GM12864 (cell line): ENCODE measurements at places on chromosomes 5 and 9.

GRCh38 chr9:131296906-131297500 lies 7.5 kb downstream of the PLPP7 start:
- no peak for DNase-seq

- DNase-seq = no peak
These were observed 454.3 kb upstream of the WWC1 start for GRCh38 chr5:167837127-167837526.

DNA sequence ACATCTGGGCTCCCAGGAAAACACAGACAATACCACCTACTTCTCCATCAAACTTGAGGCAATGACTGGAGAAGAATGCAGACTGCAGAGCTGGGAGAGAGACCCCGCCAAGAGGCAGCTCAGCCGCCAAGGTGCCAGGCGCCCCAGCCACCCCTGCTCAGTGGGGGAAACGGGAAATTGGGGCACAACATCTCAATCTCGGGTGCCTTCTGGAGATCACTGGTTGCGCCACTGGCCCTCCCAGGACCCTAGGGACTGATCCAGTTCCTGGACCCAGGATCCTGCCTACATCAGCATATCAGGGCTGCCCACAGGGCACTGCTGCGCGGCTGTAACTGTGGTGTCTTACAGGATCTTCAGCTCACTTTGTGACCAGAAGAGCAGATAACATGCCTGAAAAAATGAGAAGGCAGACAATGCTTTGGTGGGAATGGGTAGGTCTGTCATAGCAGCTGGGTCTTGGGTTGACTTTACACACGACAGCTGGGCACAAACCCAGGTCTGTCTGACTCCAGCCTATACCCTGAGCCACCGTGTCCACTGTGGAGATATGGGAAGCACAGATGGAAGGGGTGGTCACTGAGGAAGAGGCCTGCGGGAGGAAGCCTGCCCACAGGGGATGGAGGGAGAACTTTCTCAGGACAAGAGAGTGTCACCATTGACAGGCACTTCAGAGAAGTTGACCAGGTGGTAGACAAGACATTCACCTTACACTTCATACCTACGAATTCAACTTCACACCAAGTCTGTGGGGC lies 135.2 kb upstream of the RAPGEF1 start:
- DNase-seq = no peak

DNA sequence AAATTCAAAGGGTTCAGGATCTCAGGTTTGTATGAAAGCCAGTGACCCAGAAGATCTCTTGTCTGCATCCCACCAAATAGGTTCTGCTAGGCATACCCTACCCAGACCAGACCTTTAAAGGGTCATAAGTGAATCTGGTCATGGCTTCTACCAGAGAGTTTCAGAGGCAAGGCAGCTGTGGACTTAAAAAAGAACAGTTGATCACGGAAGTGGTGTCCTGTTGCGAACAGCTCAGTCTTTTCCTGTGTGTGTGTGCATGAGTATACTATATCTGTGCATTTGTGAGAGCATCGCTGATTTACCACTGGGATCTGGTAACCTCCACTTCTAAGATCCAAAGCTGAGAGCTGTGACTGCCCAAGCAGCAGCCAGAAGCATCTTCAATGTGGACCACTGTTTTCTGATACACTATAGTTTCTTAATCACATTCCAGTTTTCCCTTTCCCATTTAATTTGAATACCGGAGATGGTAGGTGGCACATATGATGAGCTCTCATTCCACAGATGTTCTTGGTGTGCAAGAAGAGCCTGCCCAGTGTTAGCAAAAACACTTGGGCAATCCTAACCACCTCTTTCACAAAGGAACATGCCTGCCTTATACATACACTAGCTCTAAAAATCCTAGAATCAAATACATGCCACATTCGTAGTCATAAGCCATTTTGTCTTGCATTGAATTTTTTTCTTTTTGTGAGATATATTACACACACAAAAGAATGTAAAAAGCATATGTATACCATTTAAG lies 36.2 kb upstream of the OR2S2 start:
- DNase-seq = no peak

DNA sequence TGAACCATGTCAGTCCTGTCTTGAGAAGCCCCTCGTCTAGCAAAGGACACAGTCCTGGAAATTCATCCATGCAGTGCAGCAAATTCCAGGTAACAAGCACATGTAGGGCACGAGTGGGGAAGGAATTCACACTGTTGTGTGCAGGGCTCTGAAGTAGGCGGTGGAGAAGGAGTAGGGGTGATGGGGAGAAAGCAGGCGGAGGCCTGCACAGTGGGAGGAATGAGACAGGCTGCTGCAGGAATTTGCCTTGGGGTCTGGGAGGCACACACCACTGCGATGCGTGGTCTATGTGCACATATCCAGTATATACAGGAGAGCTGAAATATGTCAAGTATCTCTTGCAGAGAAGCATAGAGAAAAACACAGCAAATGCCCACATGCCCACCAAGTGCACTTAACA lies 249.2 kb upstream of the IRX2 start:
- DNase-seq = no peak

GRCh38 chr5:16437977-16438376 lies 27.6 kb downstream of the ZNF622 start:
- DNase-seq = no peak

- no peak for DNase-seq
These were observed 84.0 kb downstream of the ZSWIM6 start for GRCh38 chr5:61416010-61416409.

DNA sequence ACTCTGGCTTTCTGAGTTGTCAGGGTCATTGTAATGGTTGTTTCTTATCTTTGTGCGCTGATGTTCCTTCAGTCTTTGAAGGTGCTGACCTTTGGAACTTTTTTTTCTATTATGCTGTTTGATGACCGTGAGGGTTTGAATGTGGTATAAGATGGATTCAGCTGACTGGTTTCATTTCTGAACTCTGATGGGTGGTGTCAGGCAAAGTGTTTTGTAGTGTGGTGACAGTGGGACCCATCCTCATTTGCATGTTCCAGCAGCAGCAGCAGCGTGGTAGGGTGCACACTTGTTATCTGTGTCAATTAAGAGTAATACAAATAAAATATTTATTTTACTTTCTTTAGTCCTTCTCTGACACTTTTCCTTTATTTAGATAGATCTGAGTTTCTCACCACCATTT lies 227.7 kb upstream of the PRR16 start:
- DNase-seq = no peak

DNA sequence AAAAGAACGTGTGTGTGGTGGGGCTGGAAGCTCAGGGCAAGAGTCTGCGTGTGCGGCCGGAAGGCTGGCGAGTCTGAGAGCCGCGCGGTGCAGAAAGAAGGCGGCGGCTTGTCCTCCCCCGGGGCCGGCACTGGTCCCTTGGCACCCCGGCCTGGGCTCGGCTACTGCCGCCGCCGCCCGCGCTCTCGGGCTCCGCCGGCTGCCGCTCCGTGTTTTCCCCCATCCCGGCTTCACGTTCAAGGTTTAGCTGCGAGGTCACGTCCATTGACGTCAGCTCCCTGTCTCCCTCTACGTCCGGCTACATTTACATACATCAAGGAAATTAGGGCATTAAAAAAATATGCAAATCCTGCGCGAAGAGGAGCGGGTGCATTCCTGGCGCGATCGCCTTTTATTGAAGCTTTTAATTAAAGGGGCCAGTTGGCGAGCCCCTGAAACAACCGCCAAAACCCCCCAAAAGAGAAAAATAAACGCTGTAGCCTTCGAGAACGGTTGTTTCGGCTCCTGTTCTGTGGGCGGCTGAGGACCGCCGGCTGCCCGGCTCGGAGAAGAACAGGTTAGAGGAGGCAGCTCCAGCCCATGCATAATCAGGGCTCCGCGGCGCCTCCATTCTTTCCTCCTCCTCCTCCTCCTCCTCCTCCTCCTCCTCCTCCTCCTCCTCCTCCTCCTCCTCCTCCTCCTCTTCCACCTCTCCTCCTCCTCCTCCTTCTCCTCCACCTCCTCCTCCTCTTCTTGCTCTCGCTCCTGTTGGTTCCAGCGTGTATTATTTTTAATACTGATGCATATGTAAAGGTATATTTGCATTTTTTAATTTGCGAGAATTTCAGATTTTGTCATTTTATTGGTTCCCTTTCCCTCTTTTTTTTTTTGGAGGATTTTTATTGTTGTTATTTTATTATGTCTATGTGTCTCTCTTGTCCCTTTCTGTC lies 207.0 kb downstream of the MEF2C start:
- DNase-seq = peak; percentile 46

- no peak for DNase-seq
These were observed 26.4 kb upstream of the PRUNE2 start for GRCh38 chr9:76932265-76932664.

GRCh38 chr9:133787754-133788025 lies 49.5 kb upstream of the SARDH start:
- DNase-seq = peak; percentile 38
